ENCODE measurements at places on chromosomes 16 and 17.

DNA sequence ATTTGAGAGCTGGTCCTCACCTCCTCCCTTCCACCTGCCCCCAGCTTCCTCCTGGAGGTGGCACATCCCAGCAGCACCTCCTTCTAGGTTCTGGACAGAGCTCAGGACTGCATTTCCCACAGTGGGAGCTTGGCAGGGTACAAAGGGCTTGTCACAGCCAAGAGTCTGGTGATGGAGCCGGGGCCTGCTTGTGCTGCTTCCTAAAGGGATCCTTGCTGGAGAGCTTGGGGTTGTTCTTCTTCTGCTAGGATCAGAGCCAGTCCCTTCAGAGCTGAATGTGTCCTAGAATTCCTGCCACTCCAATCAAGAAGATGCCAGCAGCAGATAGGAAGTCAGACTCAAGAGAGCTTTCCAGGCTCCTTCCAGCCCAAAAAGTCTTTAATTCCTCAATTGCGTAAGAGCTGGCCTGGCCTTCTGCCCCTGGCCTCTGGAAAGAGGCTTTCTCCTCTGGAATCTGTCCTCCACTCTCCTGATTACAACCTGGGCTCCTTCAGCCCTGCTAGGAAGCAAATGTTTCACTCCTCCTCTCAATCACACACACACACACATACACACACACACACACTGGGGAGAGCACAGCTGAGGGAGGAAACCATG lies 4.4 kb downstream of the CD300E start:
- no peak for DNase-seq

- no peak for DNase-seq
These were observed 19.3 kb upstream of the ITGA2B start for GRCh38 chr17:44408786-44409185.

- DNase-seq: no peak
These were observed 221.2 kb upstream of the N4BP1 start for GRCh38 chr16:48831076-48831722.

GRCh38 chr16:74720579-74720978 lies 19.9 kb upstream of the MLKL start:
- DNase-seq: no peak

DNA sequence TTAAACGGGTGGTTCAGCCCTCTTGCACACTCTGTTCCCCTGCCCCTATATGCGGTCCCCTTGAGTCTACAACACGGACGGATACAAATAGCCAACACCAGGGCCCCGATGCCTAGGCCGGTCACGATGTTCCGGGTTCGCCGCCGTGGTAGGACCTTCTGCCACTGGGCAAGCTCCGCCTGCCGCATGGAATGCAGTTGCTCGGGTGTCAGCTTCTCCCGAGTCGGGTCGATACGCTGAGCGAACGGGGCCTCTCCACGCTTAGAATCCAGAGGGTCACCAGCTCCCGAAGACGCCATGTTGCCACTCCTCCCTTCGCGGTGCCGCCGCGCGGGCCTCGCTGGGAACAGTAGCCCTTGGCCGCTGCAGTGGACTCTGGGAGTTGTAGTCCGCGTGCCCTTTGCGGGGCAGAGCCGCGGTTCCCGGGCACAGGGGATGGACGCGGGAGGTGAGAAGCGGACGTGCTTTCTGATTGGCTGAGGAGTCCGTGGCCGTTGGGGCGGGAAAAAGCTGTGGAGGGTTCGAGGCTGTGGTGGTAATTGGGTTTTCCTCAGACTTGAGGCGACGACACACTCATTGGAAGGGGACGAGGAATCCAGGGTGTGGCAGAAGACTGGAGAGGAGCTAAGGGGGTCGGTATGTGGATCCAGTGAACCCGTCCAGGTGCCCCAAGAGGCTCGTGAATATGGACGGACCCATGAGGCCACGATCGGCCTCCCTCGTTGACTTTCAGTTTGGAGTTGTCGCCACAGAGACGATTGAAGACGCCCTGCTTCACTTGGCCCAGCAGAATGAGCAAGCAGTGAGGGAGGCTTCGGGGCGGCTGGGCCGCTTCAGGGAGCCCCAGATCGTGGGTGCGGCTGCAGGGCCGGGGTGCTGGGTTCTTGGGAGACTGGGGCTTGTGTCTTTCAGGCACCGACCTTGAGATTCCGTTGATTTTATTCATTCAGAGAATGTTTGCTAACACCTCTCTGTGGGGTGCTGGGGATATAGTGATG lies at the start of the genes CNTD1 and COA3:
TSS of gene CNTD1 (plus strand) at position 479 of the 998 bp plus-strand sequence. CDS start at position 686, 207 bp downstream.
TSS of gene COA3 (minus strand) at position 322 of the 998 bp plus-strand sequence. CDS start at position 299, 23 bp downstream.
- peak; percentile 87 for DNase-seq

GRCh38 chr16:81795193-81795592 lies 16.1 kb downstream of the PLCG2 start:
- no peak for DNase-seq
